ENCODE measurements at places on chromosomes 7 and 10.
A peak's percentile ranks its signal among the peaks of the same experiment; 100 is the strongest.

GRCh38 chr7:100079024-100079560, 2.4 kb downstream of the ZNF3 start:
- no peak for DNase-seq

- no peak for DNase-seq
Observed at GRCh38 chr10:13955409-13956068, 368.8 kb downstream of the PRPF18 start.

GRCh38 chr10:13924040-13924725, 337.4 kb downstream of the PRPF18 start:
- DNase-seq: no peak

DNA sequence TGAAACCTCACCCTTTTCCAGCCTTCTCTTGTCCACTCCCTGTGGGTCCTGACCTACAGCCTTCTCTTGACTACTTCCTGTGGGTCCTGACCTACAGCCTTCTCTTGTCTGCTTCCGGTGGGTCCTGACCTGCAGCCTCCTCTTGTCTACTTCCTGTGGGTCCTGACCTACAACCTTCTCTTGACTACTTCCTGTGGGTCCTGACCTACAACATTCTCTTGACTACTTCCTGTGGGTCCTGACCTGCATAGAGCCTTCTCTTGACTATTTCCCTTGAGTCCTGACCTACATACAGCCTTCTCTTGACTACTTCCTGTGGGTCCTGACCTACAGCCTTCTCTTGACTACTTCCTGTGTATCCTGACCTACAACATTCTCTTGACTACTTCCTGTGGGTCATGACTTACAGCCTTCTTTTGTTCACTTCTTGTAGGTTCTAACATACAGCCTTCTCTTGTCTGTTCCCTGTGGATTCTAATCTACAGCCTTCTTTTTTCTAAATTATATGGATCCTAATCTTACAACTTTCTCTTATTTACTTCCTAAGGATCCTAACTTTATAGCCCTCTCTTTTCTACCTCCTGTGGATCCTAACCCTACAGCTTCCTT, 36.5 kb downstream of the C10orf71 start:
- DNase-seq: no peak

DNA sequence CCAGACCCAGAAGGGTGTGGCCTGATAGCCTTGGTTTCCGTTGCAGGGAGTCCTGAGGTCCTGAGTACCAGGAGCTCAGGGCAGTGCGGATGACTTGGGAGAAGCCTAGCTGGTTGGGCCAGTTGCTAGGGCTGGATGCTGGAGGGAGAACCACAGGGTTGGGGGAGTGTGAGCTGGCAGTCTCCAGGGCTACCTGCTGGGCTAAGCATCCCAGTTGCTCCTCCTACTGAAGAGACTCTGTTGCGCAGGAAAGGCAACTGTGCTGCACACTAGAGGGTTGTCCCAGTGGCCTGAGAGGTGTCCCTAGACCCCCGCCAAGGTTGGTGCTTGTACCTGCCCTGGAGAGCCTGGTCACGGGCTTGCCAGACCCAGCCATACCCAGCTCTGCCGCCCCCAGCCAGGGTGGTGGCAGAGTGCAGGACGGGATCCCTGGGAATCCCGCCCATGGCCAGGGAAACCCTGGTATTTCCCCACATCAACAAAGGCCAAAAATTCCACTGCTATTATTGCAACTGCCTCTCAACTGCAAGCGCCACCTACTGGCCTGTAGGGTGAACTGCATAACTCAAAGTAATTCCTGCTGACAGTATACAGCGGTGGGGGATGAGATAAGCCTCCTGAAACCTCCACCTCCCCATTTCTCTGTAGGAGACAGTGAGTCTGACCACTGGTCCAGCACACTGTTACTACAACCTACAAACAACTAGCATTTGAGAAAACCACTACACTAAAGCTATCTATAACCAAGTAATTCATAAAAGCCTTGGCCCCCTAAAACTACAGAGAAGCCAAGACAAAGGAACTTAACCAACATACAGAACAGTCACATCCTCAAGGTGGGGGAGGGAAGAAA, 67.6 kb upstream of the DDC start:
- DNase-seq: peak; percentile 67

- no peak for DNase-seq
Observed at GRCh38 chr10:57605948-57606485, 661.7 kb downstream of the IPMK start.

DNA sequence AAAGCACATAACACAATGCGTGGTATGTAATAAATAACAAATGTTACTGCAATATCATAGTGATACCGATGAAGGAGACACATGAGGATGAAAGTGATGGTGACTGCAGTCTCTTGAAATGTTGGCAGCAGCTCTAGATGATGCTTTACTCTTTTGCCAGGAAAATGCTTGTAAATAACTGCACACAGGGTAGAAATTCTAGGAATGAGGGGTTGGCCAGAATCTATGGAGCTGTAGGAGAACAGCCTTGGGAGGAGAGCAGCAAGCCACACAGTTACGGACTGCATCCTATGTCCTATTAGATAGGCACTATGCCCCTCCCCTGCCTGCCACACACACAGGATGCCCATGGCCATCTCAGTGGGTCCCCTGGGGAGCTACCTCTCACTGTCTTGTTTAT, 97.6 kb upstream of the GSDME start:
- no peak for DNase-seq

DNA sequence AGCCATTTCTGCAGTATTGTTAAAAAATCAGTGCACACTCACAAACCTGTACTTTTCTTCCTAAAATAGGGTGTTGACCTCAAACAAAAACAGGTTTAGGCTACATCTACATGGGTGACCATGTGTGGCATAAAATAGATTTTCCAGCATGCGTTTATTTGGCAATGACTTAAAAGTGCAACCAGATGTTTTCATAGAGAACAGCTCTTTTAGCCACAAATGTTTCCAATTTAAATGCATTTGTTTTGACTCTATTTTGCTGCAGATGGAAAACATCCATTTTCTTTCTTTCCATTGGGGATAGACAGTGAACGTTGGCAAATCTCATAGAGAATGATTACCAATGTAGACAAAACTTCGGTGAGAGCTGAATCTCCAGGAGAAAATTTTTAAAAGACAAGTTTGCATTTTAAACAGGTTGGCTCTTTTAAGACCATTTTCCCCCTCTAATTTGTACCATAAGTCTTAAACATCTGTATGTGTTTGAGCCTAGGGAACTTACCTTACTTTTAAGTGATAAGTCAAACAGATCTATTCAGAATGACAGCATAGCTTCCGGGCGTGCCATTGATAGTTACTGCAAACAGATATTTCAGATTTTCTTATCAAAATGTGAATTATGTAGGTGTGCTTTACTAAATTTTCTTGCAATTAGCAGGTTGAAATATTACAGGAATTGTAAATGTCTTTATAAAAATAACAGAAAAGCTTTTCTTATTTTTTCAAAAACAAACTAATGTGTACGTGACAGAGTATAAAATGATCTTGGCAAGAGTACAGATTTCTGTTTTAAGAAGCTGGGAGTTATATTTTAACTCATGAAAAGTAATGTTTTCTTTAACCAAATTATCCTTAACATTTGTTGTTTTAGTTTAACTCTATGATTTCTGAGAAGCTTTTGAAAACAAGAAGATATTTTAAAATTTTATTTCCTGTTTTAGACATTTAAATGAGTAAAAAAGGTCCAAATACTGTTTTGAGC, 144.9 kb downstream of the HGF start:
- no peak for DNase-seq

- no peak for DNase-seq
Observed at GRCh38 chr10:78321000-78321399, 287.3 kb downstream of the RPS24 start.

DNA sequence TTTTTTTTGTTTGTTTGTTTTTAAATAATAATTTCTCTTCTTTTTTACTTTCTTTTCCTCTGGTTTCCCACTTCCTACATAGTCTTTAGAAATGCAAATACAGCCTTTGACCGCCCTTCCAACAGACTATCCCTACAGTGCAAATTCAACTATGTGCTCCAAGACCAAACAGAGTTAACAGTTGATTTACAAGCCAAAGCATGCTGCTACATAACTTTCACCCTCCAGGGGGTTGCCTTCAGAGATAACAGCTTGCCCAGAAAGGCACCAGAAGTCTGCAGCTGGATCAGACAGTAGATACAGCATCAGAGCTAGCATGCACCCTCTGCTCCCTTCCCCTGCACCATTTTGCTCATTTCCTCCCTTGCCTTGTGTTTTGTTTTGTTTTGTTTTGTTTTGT, 539.0 kb downstream of the ZWINT start:
- peak; percentile 25 for DNase-seq

- DNase-seq: no peak
Observed at GRCh38 chr10:50607356-50607925, 16.3 kb downstream of the SGMS1 start.

DNA sequence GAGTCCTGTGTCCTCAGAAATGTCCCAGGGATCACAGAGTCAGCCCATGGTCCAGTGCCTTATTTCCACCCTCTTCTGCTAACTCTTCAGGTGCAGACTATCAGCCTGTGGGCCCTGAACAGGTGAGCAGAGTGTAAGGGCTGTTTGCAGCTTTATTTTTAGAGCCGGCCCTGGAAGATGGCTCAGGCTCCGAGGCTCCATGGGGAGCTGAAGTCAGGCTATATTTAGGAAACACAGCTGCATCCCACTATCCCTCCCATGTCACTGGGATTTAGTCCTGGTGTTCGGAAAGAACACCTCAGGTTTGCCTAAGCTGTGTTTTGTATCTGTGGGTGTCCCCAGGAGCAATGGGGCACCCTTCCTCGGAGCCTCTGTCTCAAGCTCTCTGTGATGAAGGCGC, 126.9 kb downstream of the RPS24 start:
- no peak for DNase-seq

- peak; percentile 91 for DNase-seq
Observed at GRCh38 chr10:97210543-97210960, 24.8 kb upstream of the SLIT1 start.

DNA sequence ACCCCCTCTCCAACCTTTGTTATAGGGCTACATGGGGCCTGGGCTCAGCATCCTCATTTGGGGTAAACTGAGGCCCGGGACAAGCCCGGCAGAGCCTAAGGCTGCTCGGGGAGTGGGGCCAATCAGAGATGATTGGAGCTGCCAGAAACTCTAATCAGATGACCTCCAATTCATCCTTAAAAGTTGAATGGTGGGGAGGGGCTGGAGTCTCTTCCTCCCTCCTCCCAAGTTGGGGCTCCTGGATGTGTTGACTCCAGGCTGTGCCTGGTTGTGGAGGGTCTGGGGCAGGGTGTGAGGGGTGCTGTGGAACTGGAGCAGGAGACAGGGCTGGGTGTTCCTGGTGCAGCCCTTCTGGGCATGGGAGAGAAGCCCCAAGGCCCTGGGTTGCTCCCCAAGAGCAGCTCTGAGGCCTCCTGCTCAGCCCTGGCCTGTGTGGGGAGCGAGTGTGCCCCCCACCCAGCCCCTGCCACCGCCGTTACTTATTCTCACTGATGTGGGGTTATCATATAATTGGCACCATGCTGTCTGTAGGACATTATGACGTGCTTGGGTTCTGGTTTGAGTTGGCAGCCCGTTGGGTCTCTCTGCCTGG, 2.2 kb downstream of the BHLHA15 start:
- DNase-seq: peak; percentile 6

GRCh38 chr10:87862679-87863052, 667 bp downstream of the KLLN start:
- DNase-seq: no peak

DNA sequence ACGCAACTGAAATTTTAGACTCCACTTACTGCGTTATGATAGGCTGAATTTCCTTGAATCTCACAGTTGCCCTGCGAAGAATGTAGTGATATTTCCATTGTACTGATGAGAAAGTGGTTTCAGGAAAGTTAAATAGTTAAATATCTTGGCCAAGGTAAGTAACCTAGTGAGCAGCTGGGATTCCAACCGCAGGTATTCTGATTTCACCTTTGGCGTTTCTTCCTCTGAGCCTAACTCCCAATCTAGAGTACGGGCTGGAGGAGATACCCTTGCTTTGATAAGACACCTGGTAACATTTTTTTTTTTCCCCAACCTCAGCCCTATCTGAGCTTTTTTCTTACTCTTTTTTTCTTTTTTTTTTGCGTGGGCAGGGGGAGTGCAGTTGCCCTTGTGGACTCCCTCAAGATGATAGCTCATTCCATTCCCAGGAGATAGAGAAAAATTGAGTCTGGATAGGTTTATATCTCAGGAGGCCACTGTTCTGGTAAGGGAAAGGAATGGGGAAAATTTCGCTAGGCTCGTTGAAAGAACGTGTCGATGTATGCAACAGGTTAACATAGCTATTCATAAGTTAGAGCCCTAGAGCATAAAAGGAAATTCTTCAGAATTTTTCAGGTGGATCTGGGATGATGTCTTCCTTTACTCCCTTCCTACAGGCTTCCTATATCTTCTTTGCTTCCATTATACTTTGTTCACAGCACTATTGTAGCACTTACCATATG, 3.1 kb upstream of the TAS2R38 start:
- DNase-seq: no peak

GRCh38 chr7:18210377-18210776, 182.7 kb upstream of the PRPS1L1 start:
- DNase-seq: no peak

GRCh38 chr7:129502708-129503685, 666 bp downstream of the SMKR1 start:
- peak; percentile 40 for DNase-seq

GRCh38 chr7:132307465-132307864, 268.8 kb downstream of the PLXNA4 start:
- DNase-seq: peak; percentile 26

DNA sequence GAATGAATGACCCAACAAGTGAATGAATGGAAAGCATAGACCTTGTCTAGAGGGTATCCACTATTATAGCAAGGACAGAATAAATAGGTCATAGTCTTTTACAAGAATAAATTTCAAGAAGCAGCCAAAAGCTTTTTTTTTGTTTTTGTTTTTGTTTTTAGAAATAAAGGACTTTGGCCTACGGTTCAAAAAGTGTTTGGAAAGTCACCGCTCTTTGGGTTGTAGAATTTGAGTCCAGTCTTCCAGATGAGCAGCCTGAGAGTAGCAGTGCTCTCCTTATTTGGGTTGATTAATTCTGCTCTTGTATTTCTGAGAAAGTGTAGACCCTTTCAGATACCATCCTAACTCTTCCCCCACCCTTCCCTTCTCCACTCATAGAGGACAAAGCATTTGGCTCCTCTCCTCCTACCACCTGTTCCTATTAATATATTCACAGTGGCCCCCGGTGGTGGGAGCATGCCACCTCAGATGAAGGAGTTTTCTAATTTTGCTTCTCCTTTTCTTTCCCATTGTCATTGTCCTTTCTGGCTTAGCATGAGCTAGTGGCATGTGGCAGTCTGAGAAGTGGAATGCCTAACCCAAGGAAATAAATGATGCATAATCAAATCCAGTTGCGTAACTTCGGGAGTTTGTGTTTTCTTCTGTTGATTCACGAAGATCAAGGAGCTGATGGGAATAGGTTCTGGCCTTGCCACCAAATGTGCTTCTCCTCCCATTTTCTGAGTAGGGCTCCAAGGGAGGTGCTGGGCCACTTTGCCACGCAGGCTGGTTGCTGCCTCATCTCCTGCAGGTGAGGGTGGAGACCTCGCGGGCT, 114.7 kb downstream of the CHN2 start:
- no peak for DNase-seq

DNA sequence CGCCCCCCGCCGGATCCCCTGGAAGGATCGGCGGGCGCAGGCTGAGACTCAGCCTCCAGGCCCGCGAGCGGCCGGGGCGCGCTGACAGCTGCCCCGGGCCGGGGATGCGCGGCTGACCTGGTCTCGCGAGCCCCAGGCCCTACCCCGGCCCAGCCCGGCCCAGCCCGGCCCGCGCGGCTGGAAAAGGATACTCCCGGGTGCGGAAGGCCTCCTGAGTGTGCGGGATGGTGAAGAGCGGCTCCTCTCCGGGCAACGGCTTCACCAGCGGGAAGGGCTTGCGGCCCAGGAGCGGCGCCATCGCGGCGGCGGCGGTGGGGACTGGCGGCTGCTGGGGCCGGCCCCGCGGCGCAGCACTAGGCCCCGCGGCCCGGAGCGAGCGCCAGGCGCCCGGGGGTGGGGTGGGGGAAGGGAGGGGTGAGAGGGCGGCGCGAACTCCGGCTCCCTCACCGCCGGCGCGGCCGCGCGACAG, 423 bp downstream of the BAZ1B start:
- DNase-seq: peak; percentile 61
